ENCODE measurements at places on chromosomes 7 and 10.

GRCh38 chr7:90178166-90178565, 23.9 kb downstream of the STEAP1 start:
- DNase-seq = no peak

- DNase-seq = no peak
Observed at GRCh38 chr10:129637846-129638245, 170.8 kb downstream of the MGMT start.

GRCh38 chr10:88992921-88993524, 2.4 kb downstream of the FAS start:
- no peak for DNase-seq

GRCh38 chr10:1535301-1535965, 201.9 kb downstream of the ADARB2 start:
- no peak for DNase-seq

DNA sequence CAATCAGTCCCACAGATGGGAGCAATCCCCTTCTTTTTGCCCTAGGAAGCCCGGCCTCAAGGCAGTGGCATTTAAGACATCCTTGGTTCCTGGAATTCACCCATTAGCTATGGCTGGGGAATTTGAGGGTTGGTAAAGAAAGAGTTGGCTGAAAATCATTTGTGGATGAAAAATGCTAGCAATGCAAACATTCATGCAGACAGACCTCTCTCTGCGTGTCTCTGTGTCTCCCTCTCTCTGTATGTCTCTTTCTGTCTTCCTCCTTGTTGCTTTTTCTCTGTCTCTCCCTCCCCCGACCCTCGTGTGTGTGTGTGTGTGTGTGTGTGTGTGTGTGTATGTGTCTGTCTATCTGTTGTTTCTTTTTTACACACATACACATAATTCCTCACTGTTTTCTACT, 19.4 kb downstream of the LDB3 start:
- no peak for DNase-seq

DNA sequence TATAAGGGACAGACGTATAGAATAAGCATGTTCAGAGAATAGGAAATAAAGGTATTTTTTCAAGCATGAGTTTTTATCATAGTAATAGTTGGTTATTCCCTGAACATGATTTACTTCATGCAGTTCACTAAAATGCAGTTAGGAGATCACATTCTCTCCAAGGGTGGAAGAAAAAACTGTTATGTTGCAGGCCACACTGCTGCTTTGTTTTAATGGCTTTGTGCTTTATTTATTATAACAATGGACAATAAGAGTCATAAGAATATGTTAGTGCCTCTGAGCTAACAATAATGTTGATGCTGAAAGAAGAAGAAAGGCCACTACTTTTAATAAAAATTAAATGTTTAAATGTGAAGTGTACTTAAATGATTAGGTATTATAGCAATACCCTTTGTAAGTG, 78.5 kb upstream of the GATAD1 start:
- DNase-seq = no peak

GRCh38 chr10:124003871-124004662, 89.3 kb downstream of the CHST15 start:
- no peak for DNase-seq

DNA sequence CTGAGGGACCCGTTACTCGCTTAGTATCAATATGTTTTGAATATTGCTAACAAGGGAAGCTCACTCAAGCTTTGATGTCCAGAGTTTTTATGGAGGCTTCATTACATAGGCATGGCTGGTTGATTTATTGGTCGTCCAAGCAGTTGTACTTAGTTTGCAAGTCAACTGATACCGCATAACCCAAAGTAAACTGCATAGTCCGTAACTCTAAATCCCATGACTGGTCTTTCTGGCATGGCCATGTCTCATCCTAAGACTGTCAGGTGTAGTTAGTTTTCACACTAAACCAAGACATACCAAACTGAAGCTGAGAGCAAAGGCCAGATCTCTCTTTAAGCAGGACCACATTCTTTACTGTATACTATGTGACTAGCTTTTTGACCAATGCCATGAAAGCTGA, 397.9 kb downstream of the TFEC start:
- no peak for DNase-seq

GRCh38 chr7:26636808-26637207, 227.6 kb downstream of the SKAP2 start:
- DNase-seq = no peak

GRCh38 chr10:131905603-131906268, 4.9 kb downstream of the PPP2R2D start:
- DNase-seq = no peak

DNA sequence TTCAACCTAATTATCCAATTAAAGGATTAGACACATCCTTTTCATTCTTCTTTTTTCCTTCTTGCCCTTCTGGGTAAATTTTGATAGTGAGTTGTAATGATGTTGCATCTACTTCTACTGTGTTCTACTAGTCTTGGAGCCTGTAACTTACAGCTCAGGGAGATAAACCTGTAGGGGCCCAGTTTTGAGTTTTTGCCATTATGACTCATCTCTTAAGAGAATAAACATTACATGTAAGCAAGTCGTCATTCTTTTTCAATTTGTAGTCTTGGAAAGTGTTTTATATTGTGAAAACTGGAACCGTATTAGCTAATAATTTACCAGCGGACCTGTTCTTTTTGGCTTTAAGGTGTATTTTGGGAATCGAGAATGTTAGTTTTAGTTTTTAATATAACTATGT, 89.7 kb upstream of the RPA3 start:
- DNase-seq = no peak

- DNase-seq = no peak
Observed at GRCh38 chr7:55108818-55109217, 90.0 kb downstream of the EGFR start.

DNA sequence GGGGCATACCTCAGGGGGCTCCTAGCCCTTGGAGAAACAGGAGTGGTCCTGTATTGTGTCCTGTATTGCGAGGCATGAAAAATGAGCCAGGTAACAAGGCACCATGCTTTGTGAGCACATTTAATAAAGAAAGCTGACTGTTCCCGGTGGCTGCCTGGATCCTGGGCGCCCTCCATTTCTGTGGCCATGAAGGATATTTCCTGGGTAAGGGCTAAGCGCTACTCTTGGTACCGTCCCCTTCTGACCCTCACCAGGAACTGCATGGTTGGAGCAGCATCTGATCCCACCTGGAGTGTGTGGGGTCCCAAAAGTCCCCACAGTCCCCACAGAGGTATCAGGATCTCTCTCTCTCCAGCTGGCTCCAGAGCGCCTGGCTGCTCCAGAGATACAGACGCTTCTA, 139.5 kb downstream of the MAPK8 start:
- no peak for DNase-seq

DNA sequence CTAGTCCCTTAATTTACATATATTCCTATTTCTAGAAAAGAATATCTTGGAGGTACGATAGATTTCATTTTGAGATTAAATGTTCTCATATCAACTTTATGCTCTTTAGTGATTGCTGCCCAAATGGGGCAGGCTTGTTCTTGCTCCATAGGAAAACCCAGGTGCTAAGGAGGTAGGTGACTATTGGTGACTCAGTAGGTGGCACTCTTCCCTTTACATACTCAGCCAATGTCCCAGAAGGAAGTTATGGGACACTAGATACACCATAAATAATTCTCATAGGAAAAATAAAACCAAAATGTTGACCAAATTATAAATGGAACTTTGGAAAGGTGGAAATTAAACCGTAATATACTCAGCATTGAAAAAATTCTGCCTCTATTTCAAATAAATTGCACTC, 4.0 kb downstream of the SKAP2 start:
- DNase-seq = no peak

GRCh38 chr10:71125749-71126107, 86.6 kb upstream of the UNC5B start:
- DNase-seq = no peak

DNA sequence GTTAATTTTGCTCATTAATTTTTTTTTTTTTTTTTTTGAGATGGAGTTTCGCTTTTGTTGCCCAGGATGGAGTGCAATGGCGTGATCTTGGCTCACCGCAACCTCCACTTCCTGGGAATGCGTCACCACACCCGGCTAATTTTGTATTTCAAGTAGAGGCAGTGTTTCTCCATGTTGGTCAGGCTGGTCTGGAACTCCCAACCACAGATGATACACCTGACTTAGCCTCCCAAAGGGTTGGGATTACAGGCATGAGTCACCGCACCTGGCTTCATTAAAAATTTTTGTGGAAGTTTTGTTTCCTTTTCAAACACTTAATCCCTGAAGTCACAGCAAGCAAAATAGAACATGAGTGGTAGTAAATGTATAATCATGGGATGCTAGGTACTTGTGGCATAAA, 857.2 kb upstream of the PHF14 start:
- DNase-seq = no peak

DNA sequence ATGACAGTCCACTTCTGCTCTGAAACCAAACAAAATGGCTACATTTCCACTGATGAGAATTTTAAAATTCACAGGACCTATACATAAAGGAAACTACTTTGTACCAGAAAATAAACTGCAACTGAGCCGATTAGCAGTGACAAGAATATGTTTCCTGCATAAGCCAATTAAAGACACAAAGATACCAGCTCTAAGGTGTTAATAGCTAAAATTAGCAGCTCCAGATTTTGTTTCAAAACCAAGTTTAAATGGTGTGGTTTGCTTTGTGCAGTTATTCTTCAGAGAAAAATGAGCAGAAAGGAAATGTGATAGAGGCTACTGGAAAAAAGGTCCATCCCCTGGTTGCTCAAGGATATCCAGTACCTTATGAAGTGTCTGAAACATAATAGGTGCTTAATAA, 123.2 kb downstream of the ANK3 start:
- no peak for DNase-seq

- no peak for DNase-seq
Observed at GRCh38 chr10:110808615-110809014, 63.1 kb upstream of the PDCD4 start.

GRCh38 chr10:132617737-132618052, 80.1 kb downstream of the INPP5A start:
- no peak for DNase-seq

GRCh38 chr10:77160679-77161078, 476.9 kb downstream of the KCNMA1 start:
- no peak for DNase-seq

GRCh38 chr7:157769086-157769485, 432.3 kb downstream of the DNAJB6 start:
- DNase-seq = no peak

GRCh38 chr7:131111081-131111576, 216.5 kb upstream of the MKLN1 start:
- no peak for DNase-seq

DNA sequence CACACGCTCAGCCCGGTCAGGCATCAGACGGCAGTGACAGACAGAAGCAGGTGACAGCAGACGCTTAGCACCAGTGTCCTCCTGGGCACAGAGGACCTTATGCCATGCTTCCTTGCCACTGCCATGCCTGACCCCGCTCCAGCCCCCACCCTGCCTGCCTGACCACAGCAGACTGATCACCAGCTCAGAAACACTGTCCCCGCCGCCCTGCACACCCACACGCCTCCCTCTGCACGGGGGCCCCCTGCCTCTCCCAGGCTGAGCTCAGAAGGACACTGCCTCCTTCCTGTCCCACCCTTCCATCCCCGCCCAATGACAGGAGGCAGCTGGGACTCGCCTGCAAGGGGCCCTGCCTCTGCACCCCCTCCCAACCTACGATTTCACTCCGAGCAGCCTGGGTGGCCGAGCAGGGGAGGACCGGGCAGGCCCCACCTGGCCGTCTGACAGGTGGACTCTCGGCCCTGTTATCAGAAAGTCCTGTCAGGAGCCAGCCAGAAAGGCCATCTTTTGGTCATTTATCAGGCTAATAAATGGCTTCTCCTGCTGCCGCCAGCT, 183.4 kb downstream of the ELFN1 start:
- no peak for DNase-seq

GRCh38 chr10:29841724-29842649, 207.2 kb upstream of the SVIL start:
- no peak for DNase-seq

GRCh38 chr7:108351729-108352131, 104.5 kb downstream of the NRCAM start:
- DNase-seq = no peak

DNA sequence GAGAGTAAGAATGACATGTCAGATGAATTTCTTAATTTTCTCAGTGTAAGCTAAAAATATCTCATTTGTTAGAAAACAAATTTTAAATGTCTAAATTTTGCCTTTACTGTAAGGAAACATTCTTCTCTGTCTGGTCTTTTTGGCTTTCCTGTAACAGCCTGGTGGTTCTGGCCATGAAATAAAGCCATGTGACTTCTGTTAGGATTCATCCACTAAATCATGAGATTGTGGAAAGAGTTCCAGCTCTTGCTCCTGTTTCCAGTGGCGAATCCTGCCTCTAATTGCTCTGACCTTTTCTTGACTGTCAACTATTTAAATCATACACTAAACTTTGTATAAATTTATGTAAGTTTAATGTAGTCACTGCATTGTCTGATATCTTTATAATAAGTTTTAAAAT, 398.5 kb upstream of the AKR1E2 start:
- no peak for DNase-seq
